Activated CD4-positive, alpha-beta T cell treated with anti-CD3 and anti-CD28 coated beads, Interleukin-2, amount 50 U/mL, for 16 hours (primary cell): ENCODE measurements at places on chromosomes 1 and 21.

- DNase-seq, result no peak
Measured at GRCh38 chr1:219926363-219926998, 1.9 kb downstream of the SLC30A10 start.

DNA sequence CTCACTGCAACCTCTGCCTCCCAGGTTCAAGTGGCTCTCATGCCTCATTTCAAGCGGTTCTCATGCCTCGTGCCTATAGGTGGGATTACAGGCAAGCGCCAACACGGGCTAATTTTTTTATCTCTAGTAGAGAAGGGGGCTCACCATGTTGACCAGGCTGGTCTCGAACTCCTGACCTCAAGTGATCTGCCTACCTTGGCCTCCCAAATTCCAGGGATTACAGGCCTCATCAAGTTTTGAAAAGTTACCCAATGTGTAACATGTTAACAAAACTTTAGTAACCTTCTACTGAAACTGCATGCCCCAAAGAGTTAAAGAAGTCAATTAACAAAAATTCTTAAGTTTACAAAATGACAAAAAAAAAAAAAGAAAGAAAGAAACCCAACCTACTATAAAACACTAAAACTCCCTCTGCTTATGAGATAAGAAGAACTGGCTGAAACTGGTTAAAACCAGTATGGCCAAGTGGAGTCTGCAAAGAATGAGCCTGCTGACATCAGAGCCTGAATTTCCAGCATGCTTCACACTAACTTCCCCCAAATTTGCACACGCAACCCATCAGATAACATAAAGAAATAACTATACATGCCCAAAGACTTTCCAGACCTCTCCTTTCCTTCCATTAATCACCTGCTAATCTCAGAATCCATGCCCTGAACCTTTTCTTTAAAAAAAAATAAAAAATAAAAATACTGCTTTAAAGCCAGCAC lies 25.5 kb upstream of the PSMG1 start:
- no peak for DNase-seq

DNA sequence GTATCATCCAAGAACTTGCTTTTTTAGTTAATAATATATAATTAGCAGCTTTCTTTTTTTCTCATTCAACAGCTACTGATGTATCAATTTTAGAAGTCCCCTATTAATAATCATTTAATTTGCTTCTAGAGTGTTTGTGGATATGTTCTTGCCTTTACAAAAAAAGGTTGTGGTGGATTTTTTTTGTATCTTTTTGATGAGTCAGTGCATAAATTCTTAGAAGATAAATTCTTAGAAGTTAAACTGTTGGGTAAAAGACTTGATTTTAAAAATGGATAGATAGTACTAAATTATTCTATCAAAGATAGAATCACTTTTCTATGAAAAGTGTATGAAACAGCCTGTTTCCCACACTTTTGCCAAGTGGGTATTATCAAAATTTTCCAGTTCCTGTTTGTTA lies 11.9 kb downstream of the FGGY start:
- DNase-seq, result no peak

DNA sequence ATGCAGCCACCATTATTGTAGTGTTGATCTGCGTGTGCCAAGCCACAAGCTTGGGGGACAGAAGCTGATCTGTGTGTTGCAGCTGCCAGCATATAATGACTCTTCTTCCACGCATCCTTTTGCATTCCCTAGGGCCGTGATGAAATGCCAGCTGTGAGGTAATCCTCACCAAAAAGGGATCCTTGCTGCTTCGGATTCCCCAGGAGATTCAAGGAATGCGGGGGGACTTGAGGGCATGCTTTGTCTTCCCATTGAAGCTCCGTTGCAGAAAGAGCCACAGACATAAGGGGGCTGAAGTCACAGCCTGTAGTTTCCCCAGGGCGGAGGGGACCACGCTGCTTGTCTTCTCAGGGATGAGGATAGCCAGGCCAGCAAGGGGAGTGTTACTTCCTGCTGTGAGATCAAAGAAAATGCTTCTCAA lies 281.6 kb upstream of the FMN2 start:
- DNase-seq, result no peak

- no peak for DNase-seq
Measured at GRCh38 chr1:50966991-50967390, 3.1 kb upstream of the CDKN2C start.

GRCh38 chr1:93907718-93908117 lies 1.5 kb downstream of the GCLM start:
- DNase-seq, result no peak

DNA sequence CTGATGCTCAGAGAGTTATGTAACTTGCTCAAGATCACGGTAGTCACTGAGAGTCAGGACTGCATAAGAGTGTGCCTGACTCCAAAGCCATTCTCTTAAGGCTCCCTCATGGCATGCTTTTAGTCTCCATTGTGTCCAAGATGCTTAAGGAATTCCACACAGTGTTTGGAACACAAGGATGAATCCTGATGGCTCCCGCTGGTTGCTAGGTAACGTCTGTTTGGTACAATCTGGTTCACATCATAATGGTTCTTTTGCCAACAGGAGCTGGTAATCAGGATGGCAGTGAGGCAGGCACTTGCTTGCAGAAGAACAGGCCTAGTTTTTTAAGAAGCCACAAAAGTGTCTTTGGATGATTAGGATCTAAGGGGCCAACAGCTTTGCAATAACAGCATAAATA lies 436.5 kb upstream of the DAB1 start:
- DNase-seq, result no peak

DNA sequence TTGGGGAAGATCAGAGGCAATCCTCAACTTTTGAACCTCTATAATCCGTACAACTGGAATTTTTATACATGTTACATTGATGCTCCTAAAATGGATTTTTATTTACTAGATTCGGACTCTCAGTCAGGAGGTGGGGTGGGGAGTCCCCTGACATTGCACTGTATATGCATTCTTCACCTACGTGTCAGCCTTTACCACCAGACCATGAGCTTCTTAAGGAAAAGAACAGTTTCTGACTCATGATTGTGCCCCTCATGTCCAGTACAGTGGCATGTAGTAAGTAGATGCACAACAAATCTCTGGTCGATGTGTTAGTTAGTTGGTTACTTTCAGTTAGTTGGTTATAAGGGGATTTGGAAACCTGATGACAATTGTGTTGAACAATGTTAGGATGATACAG lies 15.4 kb downstream of the LPAR3 start:
- DNase-seq, result no peak

DNA sequence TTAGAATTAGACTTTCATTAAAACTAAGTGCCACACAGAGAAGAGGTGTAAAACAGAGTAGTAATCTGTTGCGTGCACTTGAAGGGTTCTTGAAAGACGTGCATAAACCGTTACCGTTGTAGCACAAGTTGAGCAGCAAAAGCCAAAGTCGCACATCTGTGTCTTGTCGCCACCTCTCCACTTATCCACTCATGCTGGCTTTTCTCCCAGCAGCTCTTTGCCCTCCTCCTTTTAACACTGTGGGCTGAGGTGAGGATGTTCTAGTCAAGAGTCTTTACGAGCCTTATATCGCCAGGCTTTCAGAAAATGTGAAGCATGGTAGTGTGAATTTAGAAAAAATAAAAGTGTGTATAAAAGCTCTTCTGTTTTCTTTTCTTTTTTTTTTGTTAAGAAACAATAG lies 48.0 kb downstream of the NR5A2 start:
- no peak for DNase-seq

DNA sequence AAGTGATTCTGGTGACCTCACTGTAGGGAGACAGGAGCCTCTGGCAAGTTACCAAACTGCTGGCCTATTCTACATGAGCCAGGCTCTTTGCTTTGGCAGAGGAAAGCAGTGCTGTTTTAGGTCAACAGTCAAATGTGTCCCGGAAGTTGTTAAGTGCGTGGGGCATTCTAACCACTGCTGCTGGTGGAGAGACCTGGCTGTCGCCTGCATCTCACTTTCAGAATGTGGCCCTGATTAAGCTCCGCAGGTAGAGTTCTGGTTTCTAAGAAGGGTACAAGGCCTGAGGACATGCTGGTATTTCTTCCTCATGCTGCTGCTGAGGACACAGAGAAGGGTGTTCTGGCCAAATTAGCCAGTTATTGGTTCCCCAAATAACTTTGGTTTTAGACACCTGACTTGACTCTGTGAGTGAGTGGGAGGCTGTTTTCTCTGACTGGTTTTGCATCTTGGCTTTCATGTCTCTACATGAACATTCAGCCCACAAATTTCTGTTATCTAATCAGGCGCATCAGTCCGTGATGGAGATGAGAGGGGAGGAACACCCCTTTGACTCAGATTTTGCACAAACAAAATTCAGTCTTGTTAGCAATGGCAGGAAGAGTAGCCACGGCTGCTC lies 120.8 kb downstream of the LMO4 start:
- peak; percentile 75 for DNase-seq

- no peak for DNase-seq
Measured at GRCh38 chr1:15125101-15125745, 28.3 kb upstream of the TMEM51 start.
